ENCODE measurements at places on chromosomes 1 and 21. TPM values are rescaled to one million over a fixed set of nuclear protein-coding genes. Genes with fewer than 3 reads are reported as not detected.

The ELAVL4 gene
- total RNA-seq = not detected

The MCOLN3 gene
- 8.3 TPM for total RNA-seq

The SV2A gene
- total RNA-seq = 3.2 TPM

The STK40 gene
- 67.6 TPM for total RNA-seq

The RAB42 gene
- total RNA-seq = 4.2 TPM
